ENCODE measurements at places on chromosomes 6 and 20. TPM values are rescaled to one million over a fixed set of nuclear protein-coding genes. Genes with fewer than 3 reads are reported as not detected.

- no peak for DNase-seq
These were observed 32.9 kb downstream of the COX4I2 start for GRCh38 chr20:31670371-31671228.

- no peak for DNase-seq
These were observed 12.4 kb upstream of the KIAA1755 start for GRCh38 chr20:38272961-38273360.

GRCh38 chr6:113763311-113763766, 93.8 kb upstream of the MARCKS start:
- no peak for DNase-seq

C6orf52 gene
- polyA plus RNA-seq = 5.9 TPM
